ENCODE measurements at places on chromosomes 5 and 9.

GRCh38 chr5:131751506-131751905 lies 45.3 kb downstream of the FNIP1 start:
- peak; percentile 67 for DNase-seq

- DNase-seq = no peak
Measured at GRCh38 chr9:70488098-70488792, 73.8 kb upstream of the KLF9 start.

DNA sequence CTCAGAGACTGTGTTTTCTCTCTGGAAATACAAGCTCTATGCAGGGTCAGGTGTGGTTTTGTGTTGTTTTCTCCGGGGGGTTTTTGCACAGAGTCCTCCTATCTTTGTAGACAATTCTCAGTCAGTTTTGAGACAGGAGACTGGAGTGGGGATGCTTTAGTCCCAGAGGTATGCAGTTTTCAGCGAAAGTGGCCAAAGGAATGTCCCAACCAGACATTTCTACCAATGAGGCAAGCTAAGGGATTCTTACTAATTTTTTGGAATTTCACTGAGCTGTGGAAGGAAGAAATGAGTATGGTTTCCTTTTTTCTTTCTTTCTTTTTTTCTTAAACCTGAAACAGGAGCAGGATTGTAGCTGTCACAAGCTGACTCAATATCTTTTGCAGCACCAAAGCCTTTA lies 35.3 kb upstream of the PLPP1 start:
- DNase-seq = peak; percentile 81

DNA sequence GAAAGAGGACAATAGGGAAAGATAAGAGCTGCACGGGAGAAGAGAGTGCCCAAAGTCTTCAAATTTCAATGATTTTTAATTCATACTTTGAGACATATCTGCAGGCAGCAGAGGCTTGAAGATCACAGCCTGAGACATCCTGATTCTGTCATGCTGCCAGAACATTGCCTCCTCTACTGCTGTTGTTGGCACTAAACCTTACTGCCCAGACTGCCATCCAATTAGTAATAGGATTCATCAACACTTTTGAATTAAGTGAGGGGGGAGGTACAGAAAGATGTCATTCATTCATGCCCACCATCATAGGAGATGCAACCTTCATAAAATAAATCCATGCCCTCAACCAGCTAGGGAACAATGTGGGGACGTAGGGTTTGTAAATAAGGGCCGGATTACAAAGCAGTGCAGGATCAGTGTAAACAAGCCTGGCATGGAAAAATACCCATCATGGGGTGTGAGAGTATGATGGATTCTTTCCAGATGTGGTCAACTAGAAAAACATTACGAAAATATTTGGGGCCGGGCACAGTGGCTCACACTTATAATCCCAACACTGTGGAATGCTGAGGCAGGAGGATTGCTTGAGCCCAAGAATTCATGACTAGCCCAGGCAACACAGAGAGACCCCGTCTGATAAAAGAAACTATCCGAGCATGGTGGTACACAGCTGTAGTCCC lies 122.1 kb upstream of the DAPK1 start:
- peak; percentile 91 for DNase-seq

DNA sequence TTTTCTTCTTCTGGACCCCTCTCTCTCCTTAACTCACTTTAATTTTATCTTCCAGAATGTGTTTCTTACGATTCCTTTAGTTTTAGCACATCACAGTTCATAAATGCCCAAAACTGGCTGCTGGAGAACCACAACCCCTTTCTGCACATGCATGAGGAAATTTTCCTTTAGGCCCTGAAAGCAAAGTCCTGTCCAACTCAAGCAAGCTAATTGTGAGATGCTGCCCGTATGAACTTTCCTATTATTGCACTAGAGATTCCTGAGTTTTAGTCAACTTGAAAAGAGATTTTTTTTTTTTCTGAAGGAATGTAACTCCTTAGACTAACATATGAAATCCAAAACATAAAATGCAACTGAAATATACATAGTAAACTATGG lies 52.1 kb upstream of the DAB2 start:
- peak; percentile 50 for DNase-seq

- DNase-seq = no peak
Measured at GRCh38 chr9:112315331-112316257, 17.8 kb downstream of the PTBP3 start.
